ENCODE measurements at places on chromosomes 11 and 22.
A peak's percentile ranks its signal among the peaks of the same experiment; 100 is the strongest.

GRCh38 chr11:123188508-123189165 lies 6.4 kb downstream of the CLMP start:
- no peak for DNase-seq

GRCh38 chr11:6603287-6604080 lies at the start of the genes ILK and RRP8:
TSS of gene ILK (plus strand) at chr11:6603774. CDS start at chr11:6604272, 498 bp downstream.
TSS of gene RRP8 (minus strand) at chr11:6603616. CDS start at chr11:6603502, 114 bp downstream.
- peak; percentile 94 for DNase-seq

DNA sequence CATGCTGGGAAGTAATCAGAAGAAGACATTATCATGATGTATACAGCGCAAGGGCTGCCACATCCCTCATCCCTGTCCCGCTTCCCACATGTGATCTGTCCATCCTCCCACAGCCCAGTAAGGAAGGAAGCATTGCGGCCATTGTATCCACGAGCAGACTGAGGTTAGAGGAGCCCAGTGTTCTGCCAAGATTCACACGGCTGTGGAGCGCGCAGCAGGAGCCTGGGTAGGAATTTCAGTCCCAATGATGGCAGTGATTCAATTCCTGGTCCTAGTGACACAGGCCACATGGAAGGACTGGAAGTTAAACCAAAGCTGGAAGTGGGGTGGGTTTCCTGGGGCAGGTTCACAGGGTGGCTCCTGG lies 89.2 kb downstream of the RTL6 start:
- no peak for DNase-seq

GRCh38 chr22:25959818-25960774 lies 209.2 kb upstream of the SEZ6L start:
- DNase-seq, result no peak

- DNase-seq, result no peak
Measured at GRCh38 chr11:17179970-17180369, 27.8 kb downstream of the PIK3C2A start.

DNA sequence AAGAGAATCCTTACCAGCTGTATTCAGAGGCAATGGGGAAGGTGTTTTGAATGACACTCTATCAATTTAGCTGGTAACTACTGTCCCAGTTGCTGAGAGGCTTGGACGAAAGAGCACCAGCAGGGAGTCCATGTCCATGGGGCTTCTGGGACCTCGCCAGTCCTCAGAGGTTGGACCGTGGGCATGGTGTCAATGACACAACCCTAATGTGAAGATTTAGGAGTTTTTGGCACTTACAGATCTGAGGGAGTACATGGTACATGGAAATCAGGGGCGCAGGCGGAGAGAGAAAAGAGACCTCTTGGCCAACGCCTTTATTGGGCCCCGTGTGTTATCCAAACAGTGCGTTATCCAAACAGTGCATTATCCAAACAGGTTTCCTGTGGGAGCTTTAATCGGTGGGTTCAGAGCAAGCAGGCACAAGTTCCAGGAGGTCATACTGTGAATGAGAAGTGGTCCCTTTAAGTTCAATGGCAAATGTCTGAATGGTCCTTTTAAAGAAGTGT lies 169.1 kb upstream of the B3GAT1 start:
- DNase-seq, result no peak

GRCh38 chr22:44366372-44367300 lies 53.9 kb upstream of the SHISAL1 start:
- DNase-seq, result no peak

GRCh38 chr11:65315204-65315865 lies 669 bp downstream of the CDC42EP2 start:
- DNase-seq, result peak; percentile 85

- DNase-seq, result no peak
Measured at GRCh38 chr11:32429477-32429876, 5.9 kb downstream of the WT1 start.

DNA sequence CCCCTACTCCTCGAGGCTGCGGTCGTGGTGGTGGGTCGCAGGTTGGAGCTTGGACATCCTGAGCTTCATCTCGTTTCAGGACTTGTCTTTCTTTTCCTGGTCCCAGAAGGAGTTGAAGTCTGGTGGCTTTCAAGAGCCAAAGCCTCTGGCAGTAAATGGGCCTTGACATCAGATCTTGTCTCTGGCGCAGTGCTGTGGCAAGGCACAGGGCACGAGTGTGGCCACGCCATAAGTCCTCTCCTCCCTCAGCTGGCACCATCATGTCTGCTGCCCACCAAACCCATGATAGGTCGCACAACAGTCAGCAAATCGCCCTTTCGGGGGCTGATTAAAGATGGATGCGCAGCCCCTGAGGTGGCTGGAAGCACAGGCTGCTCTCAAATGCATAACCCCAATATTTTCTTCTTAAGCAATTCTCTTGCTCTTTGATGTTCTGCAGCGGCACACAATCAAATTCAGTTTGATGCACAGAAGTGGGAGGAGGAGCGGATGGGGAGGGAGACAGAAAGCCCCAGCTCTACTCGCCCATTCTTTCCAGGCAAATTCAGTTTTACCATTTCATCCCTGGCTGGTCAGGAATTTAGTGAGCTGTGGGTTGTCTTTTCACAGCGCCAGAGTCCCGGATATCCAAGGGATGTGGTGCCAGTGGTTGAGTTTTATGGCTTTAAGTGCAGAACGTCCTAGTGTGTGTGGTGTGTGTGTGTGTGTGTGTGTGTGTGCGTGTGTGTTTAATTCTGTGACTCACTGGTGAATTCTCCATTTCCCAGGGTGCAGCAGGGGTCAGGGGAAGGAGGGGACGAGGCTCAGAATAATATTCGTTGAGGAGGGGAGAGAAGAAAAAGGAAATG lies 162.0 kb downstream of the DSCAML1 start:
- DNase-seq, result no peak

GRCh38 chr22:17101475-17102296 lies 16.9 kb downstream of the IL17RA start:
- DNase-seq, result no peak

DNA sequence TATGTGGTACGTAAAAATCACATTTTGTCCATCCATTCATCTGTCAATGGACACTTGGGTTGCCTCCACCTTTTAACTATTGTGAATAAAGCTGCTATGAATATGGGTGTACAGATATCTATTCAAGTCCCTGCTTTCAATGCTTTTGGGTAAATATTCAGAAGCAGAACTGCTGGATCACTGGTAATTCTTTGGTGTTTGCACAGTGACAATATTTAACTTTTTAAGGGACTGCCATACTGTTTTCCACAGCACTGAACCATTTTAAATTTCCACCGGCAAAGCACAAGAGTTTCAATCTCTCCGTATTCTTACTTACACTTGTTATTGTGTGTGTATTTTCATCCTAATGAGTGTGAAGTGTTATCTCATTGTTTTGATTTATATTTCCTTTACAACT lies 79.4 kb downstream of the RBFOX2 start:
- no peak for DNase-seq

- DNase-seq, result no peak
Measured at GRCh38 chr22:42321908-42322561, 51.6 kb upstream of the TCF20 start.

GRCh38 chr11:12518606-12519385 lies 141.4 kb downstream of the PARVA start:
- DNase-seq, result no peak

GRCh38 chr11:76597533-76598425 lies 72.8 kb downstream of the LRRC32 start:
- DNase-seq, result no peak

GRCh38 chr11:19849107-19849789 lies 136.6 kb downstream of the NAV2 start:
- no peak for DNase-seq

GRCh38 chr11:111107501-111107900 lies 138.0 kb upstream of the POU2AF2 start:
- no peak for DNase-seq

DNA sequence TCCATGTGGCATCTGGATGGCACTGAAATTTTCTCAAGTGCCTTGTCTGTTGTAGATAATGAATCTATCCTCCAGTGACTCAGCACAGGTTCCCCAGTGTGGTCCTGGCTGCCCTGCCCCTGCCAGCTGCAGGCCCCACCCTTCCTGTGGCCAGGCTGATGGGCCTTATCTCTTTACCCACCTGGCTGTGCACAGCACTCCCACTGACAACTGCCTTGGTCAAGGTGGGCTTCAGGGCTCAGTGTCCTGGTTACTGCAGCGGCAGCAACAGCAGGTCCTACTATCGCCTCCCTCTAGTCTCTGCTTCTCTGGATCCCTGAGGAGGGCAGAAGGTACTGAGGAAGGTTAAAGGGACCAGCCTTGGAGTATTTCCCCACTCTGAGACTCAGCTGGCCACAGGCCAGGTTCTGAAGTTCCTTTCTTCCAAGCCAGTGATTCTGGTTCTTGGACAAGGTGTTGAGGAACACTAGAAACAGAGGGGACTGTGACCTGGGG lies 3.1 kb downstream of the HMBS start:
- peak; percentile 33 for DNase-seq

DNA sequence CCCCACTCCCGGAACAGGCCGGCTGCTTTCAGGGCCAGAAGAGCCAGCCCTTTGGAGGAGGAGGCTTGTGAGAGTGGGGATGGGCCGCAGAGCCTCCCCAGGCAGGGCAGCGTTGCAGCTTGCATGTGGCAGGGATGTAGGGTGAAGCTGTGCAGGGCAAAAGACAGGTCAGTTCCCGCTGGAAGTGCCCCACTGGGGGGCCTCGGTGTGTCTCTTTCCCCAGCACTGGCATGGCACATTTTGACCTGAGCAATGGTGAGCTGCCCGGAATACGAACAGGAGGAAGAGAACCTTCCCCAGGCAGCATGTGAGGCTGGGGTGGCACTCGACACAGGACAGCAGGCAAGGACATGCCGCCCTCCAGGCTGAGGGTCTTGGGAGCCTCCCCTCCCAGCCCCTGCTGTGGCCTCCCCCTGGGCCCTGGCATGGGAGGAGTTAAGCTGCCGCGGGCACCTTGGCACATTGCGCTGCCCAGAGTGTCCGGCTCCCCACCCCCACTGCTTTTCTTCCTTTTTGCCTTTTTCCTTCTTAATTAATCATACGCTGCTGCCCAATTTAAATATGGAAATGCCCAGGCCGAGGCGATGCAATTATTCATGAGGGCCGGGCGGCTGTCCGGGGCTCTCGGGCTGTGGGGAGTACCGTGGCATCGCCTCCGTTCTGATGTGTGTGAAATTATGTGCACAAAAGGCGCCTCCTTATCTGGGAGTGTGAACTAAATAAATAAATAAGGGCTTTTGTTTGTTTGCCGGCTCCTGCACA lies 76.0 kb upstream of the WNT7B start:
- peak; percentile 45 for DNase-seq

DNA sequence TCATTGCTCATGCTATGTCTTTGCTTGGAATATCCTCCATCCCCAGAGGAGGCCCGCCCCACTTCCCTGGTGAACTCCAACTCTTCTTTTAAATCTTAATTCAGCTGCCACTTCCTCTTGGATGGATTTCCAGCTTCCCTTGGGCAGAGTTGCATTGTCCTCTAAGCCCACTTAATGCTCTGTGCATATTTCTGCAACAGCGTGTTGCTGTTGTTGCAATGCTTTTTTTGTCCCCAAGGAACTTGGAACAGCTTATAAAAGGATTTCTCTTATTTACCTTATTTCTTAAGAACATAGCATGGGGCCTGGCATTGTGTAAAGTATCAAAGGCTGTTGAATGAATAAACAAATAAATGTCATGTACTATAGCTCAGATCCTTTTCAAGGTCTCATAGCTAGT lies 507.4 kb downstream of the METTL15 start:
- no peak for DNase-seq

GRCh38 chr11:134949121-134950090 lies 537.4 kb upstream of the B3GAT1 start:
- DNase-seq, result no peak

DNA sequence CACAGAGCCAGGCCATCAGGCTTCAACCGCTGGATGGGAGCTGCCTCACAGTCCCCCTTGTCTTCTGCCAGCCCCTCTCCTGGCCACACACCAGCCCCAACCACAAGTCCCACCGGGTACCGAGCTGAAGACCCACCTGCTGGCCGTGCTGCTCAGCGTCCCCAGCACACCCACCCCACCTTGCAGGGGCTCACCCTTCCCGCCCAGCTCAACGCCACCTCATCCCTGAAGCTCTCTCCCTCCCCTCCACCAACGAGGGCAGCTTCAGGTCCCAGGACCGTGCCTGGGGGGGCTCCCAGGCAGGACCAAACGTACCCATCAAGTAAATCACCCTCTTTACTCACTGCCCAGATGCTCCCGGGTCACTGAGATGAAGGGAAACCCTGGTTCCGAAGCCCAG lies 141.0 kb downstream of the CRYBB2 start:
- DNase-seq, result no peak

DNA sequence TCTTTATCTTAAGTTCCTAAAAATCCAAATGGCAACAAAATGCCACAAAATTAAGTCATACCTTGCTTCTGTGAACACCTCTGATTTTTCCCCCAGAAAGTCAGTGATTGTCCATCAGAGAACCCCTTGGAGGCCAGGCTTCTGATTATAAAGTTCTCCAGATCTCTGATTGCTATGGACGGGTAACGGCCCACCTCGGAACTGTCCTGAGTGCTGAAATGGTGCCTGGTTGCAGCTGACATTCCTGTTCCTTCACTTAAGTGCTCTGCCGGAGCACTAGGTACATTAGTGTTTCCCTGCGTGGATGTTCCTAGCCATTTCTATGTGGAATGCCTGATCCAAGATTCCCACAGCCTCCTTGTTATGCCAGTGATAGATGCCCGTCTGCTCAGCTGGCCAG lies 85.0 kb downstream of the CHST1 start:
- no peak for DNase-seq

DNA sequence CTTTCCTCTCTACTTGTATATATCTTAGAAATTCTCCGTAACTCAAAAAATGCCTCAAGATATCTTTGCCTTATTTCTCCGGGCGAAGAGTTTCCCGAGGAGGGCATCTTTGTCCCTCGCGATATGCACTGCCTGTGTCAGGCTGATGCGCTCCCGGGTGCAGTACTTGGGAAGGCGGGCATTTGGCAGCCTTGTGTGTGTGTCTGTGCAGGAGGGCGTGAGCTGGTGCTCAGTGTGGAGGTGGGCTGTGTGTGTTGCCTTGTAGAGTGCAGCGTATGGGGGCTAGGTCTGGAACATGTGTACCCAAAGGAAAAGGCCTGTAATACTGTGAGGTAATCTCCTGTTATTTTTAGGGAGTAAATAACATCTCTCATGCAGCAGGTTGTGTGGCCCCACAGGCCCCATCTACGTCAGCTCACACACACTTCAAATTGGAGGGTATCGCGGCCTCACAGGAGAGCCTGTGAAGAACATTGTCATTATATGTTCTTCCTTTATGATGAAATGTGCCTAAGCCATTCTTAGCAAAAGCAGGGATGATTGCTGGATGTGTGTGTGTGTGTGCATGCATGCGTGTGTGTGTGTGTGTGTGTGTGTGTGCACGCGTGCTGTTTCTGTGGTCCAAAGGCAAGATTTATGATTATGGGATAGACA lies 77.5 kb downstream of the KCNJ1 start:
- DNase-seq, result no peak
